K562 (cell line): ENCODE measurements at places on chromosomes 1 and 21. TPM values are rescaled to one million over a fixed set of nuclear protein-coding genes. Genes with fewer than 3 reads are reported as not detected.

The HSD3B2 gene
- 0.96 and 1.1 TPM in 2 replicates for total RNA-seq

The ST6GALNAC5 gene
- 0.04 TPM in 1 of 2 replicates, not detected in the other for total RNA-seq

- no peak for DNase-seq
These were observed 22.0 kb upstream of the BLACAT1 start for GRCh38 chr1:205477759-205478247.

GRCh38 chr21:46171585-46171984 is 12.7 kb downstream of the SPATC1L start:
- no peak for DNase-seq

- peak; percentile 81 for DNase-seq
These were observed 3.5 kb downstream of the EPHX1 start for GRCh38 chr1:225813214-225813964.

The NMNAT2 gene
- total RNA-seq, result not detected in 2 replicates

GRCh38 chr1:97573553-97573952 is 347.3 kb downstream of the DPYD start:
- no peak for DNase-seq

The CMPK1 gene
- total RNA-seq, result 164 and 165 TPM in 2 replicates
